Pericardium fibroblast (primary cell): ENCODE measurements at places on chromosomes 2 and 18. TPM values are rescaled to one million over a fixed set of nuclear protein-coding genes. Genes with fewer than 3 reads are reported as not detected.

TANK gene
- total RNA-seq, result 71.0 and 78.5 TPM in 2 replicates

TFPI gene
- total RNA-seq, result 86.5 and 201 TPM in 2 replicates

NLRC4 gene
- total RNA-seq, result not detected in 2 replicates

MLPH gene
- total RNA-seq, result 11.7 and 23.2 TPM in 2 replicates

FEV gene
- total RNA-seq, result not detected in 2 replicates

RAX gene
- not detected in 2 replicates for total RNA-seq

SERPINB3 gene
- not detected in 2 replicates for total RNA-seq

FAM237A gene
- not detected in 2 replicates for total RNA-seq

TMEM169 gene
- 0.43 and 1.5 TPM in 2 replicates for total RNA-seq

EEF1B2 gene
- 580 and 786 TPM in 2 replicates for total RNA-seq
